Natural killer cell (primary cell): ENCODE measurements at places on chromosomes 13 and 19. TPM values are rescaled to one million over a fixed set of nuclear protein-coding genes. Genes with fewer than 3 reads are reported as not detected.

- no peak for DNase-seq
Measured at GRCh38 chr19:9995084-9995483, 15.2 kb downstream of the COL5A3 start.

DNA sequence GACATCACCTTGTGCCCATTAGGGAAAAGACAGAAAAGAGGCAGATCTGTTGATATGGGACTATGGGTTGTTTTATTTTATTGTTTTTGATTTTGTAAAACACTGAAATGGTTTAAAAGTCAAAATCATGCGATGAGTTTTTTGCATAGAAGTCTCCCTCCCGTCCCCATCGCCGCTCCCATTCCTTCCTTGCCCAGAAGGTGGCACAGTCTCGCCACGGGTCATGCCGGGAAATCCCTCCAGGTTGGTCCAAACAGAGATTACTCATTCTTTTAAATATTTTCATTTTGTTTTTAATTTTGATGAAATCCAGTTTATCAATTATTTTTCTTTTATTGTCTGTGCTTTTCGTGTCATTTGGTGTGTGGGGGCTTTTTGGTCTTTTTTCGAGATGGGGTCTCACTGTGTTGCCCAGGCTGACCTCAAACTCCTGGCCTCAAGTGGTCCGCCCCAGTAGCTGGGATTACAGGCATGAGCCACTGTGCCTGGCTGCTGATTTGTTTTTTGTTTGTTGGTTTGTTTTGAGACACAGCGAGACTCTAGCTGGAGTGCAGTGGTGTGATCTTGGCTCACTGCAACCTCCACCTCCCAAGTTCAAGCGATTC, 9.2 kb downstream of the PGPEP1 start:
- DNase-seq = no peak

The FLT1 gene
- 0.05 TPM for total RNA-seq

The DLEU7 gene
- total RNA-seq = 0.20 TPM
